ENCODE measurements at places on chromosomes 13 and 19. TPM values are rescaled to one million over a fixed set of nuclear protein-coding genes. Genes with fewer than 3 reads are reported as not detected.

Gene MATK
- total RNA-seq, result 22.6 TPM

Gene COL4A2
- total RNA-seq, result 273 TPM

Gene SLC25A41
- not detected for total RNA-seq

Gene SIGLECL1
- total RNA-seq, result not detected

Gene PDE4C
- 7.6 TPM for total RNA-seq

DNA sequence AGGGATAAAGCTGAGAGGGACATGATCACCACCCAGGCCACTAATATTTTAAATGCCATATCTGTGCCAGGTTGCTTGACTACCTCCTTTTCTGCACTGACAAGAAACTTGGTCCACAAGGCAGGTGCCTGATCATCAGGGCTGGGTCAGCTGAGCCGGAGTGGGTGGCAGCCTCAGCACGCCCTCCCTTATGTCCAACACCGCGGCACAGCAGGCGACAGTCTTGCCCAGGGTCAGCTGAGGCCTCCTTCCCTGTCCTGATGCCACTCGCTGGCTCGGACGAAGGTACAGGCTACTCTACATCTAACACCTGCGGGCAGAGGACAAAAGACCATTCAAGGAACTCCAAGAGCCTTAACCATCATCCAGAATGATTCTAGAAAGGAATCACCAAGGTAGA is 16.9 kb downstream of the ZC3H4 start:
- H3K27me3 ChIP-seq, result no peaks in the 10 kb centered on the region
- no peak overlapping the region for H3K4me3 ChIP-seq
- DNase-seq, result no peak
- peaks cover 52% of the 10 kb centered on the region for H3K4me1 ChIP-seq
- H3K36me3 ChIP-seq, result peaks cover 22% of the 10 kb centered on the region

DNA sequence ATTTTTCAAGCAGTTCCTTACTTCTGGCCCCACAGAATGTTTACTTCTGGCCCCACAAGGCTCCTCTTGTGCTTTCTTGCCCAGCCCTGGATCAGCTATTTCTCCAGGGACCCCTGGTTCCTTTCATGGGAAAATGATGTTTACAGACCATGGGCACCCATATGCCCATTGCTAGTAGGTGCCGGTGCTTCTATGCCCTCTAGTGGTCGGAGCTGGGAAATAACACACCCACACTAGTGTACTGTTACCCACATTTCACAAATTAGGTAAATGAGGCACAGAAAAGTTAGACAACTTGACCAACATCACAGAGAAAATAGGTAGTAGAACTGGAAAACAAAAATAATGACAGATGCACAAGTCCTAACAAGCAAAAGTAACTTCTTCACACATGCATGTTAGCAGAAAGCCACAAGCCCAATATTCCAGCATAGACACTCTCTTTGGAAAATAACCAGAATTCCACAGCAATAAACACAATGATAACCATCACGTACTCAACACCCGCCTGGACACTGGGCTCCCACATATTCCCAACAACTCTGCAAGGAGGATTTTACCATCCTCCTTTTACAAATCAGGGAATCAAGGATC is 1.3 kb upstream of the CEACAM6 start:
- no peak overlapping the region for H3K4me3 ChIP-seq
- H3K27me3 ChIP-seq, result no peaks in the 10 kb centered on the region
- H3K36me3 ChIP-seq, result no peaks in the 10 kb centered on the region
- DNase-seq, result no peak

DNA sequence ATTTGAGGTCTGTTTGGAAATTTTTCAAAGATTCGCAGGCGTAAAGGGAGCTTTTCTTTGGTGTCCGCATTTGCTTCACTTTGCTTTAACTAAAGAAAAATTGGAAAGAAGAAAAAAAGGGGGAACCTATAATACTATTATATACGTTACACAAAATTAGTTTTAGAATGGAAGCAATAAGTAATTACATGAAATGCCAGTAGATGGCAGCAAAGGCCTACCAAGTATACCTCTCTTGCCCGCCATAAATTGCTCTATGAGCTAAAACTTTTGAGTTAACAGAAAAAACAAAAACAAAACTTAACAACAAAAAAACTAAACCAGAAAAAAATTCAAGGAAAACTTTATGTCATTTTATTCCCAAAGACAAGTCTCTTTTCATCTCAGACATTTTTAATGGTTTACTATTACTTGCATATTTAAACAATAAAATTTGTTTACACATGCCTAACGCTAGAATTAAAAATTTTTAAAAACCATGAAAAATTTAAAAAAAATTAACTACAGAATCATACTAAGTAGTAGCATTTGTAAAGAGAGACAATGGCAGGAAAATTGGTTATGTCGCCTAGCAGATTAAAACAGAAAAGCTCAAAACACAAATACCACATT is 271.4 kb downstream of the NALCN start:
- H3K4me1 ChIP-seq, result no peaks in the 10 kb centered on the region
- no peak overlapping the region for H3K4me3 ChIP-seq
- H3K36me3 ChIP-seq, result no peaks in the 10 kb centered on the region
- no peak overlapping the region for H3K27ac ChIP-seq
- no peak for DNase-seq

DNA sequence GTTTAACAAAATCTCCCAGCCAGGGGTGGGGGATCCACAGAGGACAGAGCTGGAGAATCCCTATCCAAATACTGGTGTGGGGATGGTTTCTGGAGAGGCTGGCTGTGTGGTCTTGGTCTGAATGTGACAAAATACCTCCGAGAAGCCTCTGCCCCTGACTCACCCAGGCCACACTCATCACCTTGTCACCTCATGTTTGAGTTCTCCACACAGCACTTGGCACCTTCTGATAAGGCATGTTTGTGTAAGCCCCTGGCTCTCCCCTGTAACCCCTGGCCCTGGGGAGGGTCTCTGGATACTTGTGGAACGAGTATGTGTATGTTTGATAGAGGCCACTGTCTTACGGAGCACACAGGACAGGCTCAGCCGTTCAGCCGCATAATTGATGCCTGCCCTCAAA is 14.7 kb downstream of the TECR start:
- H3K4me1 ChIP-seq, result no peaks in the 10 kb centered on the region
- H3K27me3 ChIP-seq, result no peaks in the 10 kb centered on the region
- no peak overlapping the region for H3K27ac ChIP-seq
- H3K4me3 ChIP-seq, result no peak overlapping the region
- no peaks in the 10 kb centered on the region for H3K36me3 ChIP-seq

GRCh38 chr13:26508885-26509284 is 48.6 kb upstream of the WASF3 start:
- H3K4me1 ChIP-seq, result no peaks in the 10 kb centered on the region
- H3K4me3 ChIP-seq, result no peak overlapping the region
- DNase-seq, result no peak
- H3K27me3 ChIP-seq, result no peaks in the 10 kb centered on the region
- H3K27ac ChIP-seq, result no peak overlapping the region
- no peaks in the 10 kb centered on the region for H3K36me3 ChIP-seq

DNA sequence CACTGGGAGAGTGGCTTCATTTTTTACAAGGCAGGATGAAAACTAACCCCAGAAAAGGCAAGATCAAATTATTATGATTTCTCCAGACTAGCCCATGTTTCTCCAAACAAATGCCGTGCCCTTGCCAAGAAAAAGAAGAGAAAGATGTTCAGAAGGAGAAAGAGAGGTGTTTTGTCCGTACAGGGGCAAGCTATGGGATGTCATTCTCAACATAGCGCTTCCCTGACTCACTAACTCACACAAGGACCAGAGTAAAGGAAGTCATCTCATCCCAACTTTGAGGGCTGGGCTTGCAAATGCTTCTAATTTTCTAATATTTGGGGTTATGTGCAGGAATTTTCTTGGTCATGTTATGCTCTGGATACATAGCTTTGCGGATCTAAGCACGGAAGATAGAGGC is 224.2 kb upstream of the MAB21L1 start:
- peaks cover 5% of the 10 kb centered on the region for H3K4me1 ChIP-seq
- no peak overlapping the region for H3K27ac ChIP-seq
- DNase-seq, result no peak
- no peak overlapping the region for H3K4me3 ChIP-seq

DNA sequence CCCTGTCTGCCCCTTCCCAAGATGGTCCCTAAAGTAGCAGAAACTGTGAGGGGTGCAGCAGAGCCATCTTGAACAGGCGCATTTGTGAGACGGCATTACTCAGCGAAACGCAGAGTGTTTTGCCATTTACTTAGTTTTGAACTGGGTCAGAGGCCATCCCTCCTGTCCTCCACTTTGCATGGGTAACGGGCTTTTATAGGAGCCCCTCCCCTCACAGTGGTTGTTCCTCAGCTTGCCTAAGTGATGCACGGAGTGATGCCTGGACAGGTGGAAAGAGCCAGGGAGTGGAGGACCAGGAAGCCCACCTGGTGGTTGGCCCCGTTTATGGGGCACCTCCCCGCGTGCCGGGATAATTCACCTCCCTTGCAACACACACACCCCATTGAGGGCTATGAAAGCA is 68.0 kb upstream of the C1QTNF9 start:
- H3K4me1 ChIP-seq, result no peaks in the 10 kb centered on the region
- H3K36me3 ChIP-seq, result no peaks in the 10 kb centered on the region
- H3K4me3 ChIP-seq, result no peak overlapping the region
- H3K27ac ChIP-seq, result no peak overlapping the region

DNA sequence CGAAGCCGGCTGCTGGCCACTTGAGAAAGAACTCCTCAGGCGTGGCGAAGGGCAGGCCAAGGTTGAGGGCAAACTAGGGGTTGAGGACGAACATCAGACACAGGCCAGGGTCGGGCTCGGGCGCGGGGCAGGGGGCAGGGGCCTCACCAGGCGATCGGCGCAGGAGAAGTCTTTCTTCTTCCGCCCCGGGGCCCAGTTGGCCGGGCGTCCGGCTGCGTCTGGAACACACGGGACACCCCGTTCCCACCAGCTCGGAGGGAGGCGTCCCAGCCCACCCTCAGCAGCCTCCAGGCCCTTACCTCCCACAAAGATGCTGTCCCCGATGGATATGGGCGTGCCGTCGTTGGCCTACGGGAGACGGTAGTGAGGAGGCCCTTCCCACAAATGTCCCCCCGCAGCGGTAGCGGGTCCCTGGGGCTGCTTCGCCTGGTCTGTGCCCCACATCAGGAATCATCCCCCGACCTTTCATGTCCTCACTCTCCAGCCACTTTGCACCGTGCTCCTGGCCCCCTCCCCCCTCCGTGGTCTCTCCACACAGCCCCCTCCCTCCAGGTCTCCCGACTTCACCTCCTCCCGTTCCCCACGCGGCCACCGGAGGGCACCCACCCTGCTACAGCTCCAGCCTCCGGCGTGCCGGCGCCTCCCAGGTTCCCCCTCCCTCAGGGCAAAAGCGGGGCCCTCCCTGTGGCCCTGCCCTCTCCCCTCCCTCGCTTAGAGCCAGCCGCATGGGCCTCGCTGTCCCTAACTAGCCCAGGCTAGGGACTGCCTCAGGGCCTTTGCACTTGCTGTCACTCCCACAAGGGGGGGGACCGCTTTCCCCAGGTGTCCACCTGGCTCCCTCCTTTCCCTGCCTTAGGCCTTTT is 4.8 kb downstream of the PNKP start:
- H3K4me3 ChIP-seq, result no peak overlapping the region
- H3K27me3 ChIP-seq, result no peaks in the 10 kb centered on the region
- DNase-seq, result peak; percentile 70
- H3K4me1 ChIP-seq, result peaks cover 13% of the 10 kb centered on the region

GRCh38 chr13:97880311-97880675 is 73.2 kb upstream of the IPO5 start:
- H3K4me3 ChIP-seq, result no peak overlapping the region
- peaks cover 7% of the 10 kb centered on the region for H3K27me3 ChIP-seq
- no peaks in the 10 kb centered on the region for H3K4me1 ChIP-seq
- no peak overlapping the region for H3K27ac ChIP-seq
- no peaks in the 10 kb centered on the region for H3K36me3 ChIP-seq

GRCh38 chr19:38031423-38031770 is 124.4 kb downstream of the SIPA1L3 start:
- H3K36me3 ChIP-seq, result no peaks in the 10 kb centered on the region
- H3K27ac ChIP-seq, result no peak overlapping the region
- no peak overlapping the region for H3K4me3 ChIP-seq
- no peaks in the 10 kb centered on the region for H3K27me3 ChIP-seq
- H3K4me1 ChIP-seq, result peaks cover 20% of the 10 kb centered on the region

GRCh38 chr19:19071897-19072296 is 8.1 kb downstream of the SLC25A42 start:
- no peaks in the 10 kb centered on the region for H3K36me3 ChIP-seq
- peaks cover 12% of the 10 kb centered on the region for H3K4me1 ChIP-seq
- no peak overlapping the region for H3K4me3 ChIP-seq
- H3K27ac ChIP-seq, result no peak overlapping the region

DNA sequence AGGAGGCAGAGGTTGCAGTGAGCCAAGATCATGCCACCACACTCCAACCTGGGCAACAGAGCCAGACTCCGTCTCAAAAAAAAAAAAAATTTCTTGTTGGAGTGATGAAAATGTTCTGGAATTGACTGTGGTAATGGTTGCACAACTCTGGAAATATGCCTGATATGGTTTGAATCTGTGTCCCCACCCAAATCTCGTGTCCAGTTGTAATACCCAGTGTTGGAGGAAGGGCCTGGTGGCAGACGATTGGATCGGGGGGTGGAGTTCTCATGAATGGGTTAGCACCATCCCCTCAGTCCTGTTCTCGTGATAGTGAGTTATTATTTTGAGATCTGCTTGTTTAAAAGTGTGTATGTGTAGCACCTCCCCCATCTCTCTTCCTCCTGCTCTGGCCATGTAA is 41.1 kb upstream of the MAP3K10 start:
- no peaks in the 10 kb centered on the region for H3K4me1 ChIP-seq
- H3K27ac ChIP-seq, result no peak overlapping the region
- no peaks in the 10 kb centered on the region for H3K27me3 ChIP-seq
- H3K36me3 ChIP-seq, result no peaks in the 10 kb centered on the region
- H3K4me3 ChIP-seq, result no peak overlapping the region
- DNase-seq, result no peak

DNA sequence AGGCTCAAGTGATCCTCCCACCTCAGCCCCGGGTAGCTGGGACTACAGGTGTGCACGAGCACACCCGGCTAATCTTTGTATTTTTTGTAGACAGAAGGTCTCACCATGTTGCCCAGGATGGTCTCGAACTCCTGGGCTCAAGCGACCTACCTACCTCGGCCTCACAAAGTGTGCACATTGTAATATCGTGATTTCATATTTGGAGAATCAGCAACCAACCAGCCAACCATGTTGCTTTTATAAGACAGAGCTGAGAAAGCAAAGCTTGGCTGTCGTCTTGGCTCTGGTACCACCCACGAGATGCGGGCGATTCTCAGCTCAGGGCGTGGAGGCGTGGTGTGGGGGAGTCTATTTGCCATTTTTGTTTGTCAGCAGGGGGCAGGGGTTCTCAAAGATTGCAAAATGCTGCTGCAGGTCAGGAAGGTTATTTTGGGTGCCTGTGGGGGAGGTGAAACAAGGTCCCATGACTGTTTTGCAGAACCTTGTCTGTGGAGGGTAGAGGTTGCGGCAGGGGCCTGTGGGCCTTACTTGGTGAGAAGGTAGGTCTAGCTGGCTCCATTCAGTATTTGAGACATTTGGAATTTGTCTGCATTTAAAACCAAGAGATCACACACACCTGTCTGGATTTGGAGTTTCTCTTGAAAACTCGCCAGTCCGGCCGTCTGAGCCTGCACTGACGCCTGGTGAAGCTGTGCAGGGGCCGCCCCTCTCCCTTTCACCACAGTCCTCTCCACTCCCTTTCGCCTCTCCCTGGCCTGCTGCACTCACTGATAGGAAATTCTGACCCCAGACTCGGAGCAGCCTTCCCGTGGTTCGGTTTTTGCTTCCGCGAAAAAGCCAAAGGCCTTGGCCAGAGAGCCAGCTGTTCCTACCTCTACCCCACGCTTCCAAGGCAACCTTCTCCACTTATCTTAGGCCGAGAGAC is 15.4 kb downstream of the TNFAIP8L1 start:
- no peak overlapping the region for H3K4me3 ChIP-seq
- no peak overlapping the region for H3K27ac ChIP-seq
- no peaks in the 10 kb centered on the region for H3K27me3 ChIP-seq
- H3K36me3 ChIP-seq, result peaks cover 55% of the 10 kb centered on the region
- DNase-seq, result no peak

- H3K4me1 ChIP-seq, result no peaks in the 10 kb centered on the region
- no peaks in the 10 kb centered on the region for H3K27me3 ChIP-seq
- no peak overlapping the region for H3K27ac ChIP-seq
- H3K4me3 ChIP-seq, result no peak overlapping the region
These were observed 1500.4 kb upstream of the MIR17HG start for GRCh38 chr13:89846926-89847585.

Data from upper lobe of right lung (tissue), 1 donor.